NCI-H1105 (cell line): ENCODE measurements at places on chromosomes 2 and 18.

DNA sequence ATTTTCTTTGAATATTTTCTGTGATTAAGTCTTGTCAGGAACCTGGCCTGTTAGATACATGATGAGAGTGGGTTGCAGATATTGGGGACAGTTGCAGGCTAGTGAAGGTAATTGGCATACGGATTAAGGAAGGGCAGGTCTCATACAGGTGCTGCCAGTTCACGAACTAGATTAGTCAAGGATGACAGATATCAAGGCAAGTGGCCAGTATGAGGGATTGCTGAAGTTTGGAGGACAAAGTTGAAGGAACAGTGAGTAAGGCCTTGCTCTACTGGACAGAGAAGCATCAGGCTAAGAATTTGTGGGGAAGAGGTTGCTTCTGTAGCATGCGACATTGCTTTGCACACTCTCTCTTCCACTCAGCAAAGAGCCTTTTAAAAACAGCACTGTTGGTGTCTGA is 12.8 kb upstream of the NCOA1 start:
- DNase-seq = no peak

DNA sequence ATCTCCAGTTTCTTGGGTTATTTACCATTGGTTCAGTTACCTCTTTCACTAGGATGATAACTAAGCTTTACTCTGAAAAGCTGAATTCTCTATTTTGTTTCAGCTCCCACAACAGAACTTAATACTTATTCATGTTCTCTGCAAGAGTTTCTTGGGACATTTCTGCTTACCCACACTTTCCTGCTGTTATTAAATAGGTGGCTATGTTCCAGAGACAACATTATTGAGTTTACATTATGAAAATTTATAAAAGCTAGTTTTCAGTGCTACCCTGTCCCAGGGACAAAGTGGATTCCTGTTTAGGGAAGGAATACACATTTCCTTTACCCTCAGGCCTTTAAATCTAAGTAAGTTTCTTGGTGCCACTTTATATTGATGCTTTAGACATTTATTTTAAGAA is 7.0 kb upstream of the GPD2 start:
- DNase-seq = no peak

DNA sequence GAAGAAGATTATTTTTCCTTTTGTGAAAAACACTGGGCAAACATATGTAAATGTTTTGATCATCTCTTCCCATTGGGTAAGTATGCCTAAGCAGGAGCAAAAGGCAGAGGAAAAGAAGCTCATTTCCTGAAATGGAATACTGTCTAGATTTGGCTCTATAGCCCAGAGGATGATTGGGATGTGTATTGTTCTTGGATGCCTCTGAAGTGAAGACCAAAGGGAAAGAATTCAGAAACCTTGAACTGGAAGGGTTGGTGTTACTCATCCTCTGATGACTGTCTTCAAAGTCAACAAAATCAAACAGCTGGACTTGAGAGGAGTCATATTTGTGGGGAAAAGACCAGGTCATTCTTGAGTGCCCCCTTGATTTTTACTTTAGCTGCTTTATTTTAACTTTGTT is 112.6 kb upstream of the NT5C1B start:
- no peak for DNase-seq

DNA sequence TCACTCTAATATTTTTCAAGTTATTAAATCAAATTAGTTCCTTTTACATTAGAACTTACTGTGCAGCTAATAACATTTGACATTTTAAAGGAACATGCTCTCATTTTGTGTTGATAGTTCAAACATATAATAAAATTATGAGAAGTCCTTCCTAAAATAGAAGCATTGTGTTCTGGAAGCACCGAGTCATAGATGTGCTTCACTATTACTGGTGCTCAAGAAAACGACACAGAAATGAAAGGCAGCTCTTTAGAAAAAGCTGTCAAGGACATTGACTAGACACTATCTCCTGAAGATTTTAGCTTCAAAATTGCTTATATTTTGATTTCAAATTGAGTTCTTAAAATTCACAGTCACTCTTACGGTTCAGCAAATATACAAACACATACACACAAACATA is 338.3 kb downstream of the NBAS start:
- no peak for DNase-seq

DNA sequence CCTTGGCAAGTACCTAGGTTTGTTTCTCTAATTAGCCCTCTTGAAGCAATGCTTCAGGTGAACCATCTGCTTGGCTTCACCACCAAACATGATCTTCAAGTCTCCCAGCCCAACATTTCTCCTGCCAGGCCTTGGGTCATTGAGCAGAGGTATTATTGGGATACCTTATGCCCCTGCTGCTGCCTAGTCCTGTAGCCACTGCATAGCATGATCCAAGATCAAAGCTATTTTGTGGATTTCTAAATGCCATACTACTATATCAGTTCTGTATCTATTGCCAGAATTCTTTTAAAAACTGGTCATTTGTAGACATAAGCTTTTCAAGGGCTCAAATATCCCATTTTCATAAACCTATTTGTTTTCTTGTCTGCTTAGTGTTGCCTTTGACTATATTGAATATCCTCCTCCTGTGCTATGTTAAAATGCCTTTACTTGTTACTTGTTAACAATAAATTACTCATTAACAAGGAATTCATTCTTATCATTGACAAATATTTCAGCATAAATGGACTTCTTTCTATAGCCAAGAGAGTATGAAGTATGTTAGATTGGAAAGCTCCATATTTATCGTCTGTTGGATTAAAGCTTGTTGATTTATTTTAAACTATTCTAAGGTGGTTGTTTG is 204.5 kb upstream of the RBBP8 start:
- no peak for DNase-seq

GRCh38 chr2:118988706-118989105 is 46.7 kb downstream of the MARCO start:
- DNase-seq = no peak

DNA sequence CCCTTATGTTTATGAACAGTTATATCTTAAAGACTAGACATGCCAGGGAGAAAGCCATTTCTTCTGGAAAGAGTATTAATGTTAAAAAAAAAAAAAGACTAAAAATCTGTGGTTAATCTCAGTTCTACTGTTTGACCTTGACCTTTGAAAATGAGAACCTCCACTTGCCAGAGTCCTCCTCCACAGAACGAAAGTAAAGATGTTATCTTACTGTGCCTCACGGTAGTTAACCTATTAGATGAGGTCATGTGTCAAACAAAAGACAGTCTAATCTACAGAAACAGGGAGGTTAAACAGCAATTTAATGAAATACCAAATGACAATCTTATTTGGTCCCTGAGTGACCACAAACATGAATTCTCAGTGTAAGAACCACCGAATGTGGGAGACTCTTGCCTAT is 51.2 kb downstream of the SLC14A2 start:
- no peak for DNase-seq

GRCh38 chr18:63578357-63578958 is 8.7 kb upstream of the SERPINB13 start:
- peak; percentile 11 for DNase-seq

DNA sequence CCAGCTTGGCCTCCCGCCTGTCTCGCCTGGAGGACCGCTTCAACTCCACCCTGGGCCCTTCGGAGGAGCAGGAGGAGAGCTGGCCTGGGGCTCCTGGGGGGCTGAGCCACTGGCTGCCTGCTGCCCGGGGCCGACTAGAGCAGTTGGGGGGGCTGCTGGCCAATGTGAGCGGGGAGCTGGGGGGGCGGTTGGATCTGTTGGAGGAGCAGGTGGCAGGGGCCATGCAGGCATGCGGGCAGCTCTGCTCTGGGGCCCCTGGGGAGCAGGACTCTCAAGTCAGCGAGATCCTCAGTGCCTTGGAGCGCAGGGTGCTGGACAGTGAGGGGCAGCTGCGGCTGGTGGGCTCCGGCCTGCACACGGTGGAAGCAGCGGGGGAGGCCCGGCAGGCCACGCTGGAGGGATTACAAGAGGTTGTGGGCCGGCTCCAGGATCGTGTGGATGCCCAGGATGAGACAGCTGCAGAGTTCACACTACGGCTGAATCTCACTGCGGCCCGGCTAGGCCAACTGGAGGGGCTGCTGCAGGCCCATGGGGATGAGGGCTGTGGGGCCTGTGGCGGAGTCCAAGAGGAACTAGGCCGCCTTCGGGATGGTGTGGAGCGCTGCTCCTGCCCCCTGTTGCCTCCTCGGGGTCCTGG is 3.7 kb upstream of the KHK start:
- DNase-seq = no peak
